ENCODE measurements at places on chromosomes 11 and 22. TPM values are rescaled to one million over a fixed set of nuclear protein-coding genes. Genes with fewer than 3 reads are reported as not detected.
A peak's percentile ranks its signal among the peaks of the same experiment; 100 is the strongest.

MMP1 gene
- 0.08 TPM for polyA plus RNA-seq

GRCh38 chr11:19881177-19881576, 168.5 kb downstream of the NAV2 start:
- DNase-seq, result no peak

GRCh38 chr11:33713856-33714398, 13.3 kb upstream of the C11orf91 start:
- DNase-seq, result no peak

DNA sequence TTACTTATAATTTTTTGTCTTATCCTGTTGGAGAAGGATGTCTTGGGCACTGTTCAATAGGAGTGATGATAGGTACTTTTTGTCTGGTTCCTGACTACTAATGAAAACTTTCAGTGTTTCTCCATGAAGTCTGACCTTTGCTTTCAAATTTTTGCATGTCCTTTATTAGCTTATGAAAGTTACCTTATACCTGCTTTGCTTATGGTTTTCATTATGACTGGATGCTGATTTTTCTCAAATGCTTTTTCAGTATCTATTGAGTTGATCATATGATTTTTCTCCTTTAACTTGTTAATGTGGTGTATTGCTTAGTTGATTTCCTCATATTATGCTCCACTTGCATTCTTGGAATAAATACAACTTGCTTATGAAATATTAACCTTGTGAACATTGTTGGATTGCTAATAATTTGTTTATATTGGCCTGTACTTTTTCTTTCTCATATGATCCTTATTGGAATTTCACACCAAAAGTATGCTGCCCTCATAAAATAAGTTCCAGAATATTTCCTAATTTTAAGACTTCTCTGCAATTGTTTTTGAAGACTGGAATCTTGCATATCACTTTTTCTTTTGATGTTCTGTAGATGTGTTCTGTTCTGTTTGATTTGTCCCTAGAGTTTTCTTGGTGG, 85.0 kb upstream of the SC5D start:
- DNase-seq, result no peak

OR56A4 gene
- not detected for polyA plus RNA-seq

PLCB3 gene
- 15.0 TPM for polyA plus RNA-seq

DNA sequence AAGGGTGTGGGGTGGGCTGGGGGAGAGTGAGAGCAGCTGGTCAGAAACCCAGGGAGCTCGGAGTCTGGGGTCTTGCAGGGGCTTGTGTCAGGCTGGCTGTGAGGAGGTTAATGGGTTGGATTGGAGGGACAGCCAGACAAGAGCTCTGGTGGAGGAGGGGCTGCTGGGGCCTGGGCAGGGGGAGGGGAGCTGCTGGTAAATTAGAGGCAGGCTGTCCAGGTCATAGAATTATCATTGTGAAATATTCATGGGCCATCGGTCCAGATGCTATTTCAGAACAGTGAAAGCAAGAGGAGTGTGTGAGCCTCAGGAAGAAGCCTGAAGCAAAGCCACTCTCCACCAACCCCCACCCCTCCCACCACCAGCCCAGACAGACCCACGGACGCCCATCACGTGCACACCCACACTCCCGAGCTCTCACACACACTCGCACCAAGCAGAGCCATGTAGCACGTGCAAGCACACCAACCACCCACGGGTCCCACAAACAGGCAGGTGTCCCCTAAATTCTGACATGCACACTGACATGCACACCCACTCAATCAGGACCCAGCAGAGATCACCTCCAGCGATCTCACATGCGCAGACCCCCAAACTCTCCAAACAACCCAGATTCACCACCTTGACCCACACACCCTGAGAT, 18.8 kb downstream of the RTN4RL2 start:
- DNase-seq, result no peak

MIOX gene
- 0.18 TPM for polyA plus RNA-seq

DNA sequence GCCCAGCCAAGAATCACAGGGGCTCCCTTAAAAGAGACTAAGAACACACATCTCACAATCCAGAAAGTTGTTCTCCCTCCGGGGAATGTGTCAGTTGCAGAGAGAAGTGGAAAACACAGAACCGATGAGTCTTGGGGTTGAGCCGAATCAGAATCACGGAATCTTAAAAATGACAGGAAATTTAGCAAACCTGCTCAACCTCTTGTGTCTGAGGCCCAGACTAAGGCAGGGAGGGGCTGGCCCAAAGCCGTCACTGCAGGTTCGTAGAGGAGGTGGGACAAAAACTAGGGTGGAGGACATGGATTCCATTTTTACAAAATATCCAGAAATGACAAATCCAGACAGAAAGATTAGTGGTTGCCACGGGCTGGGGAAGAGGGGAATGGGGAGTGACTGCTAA, 63.8 kb downstream of the KIAA1671 start:
- no peak for DNase-seq

- no peak for DNase-seq
Measured at GRCh38 chr11:45717526-45717925, 52.1 kb upstream of the CHST1 start.

- no peak for DNase-seq
Measured at GRCh38 chr11:75320046-75320618, 31.3 kb downstream of the ARRB1 start.

LRRN4CL gene
- 0.40 TPM for polyA plus RNA-seq

GRCh38 chr11:2434506-2435255, 9.6 kb downstream of the TRPM5 start:
- no peak for DNase-seq

GRCh38 chr11:91981995-91982394, 242.6 kb upstream of the FAT3 start:
- peak; percentile 19 for DNase-seq

Data from spinal cord (tissue), 10 donors.